Glomerular endothelial cell (primary cell): ENCODE measurements at places on chromosomes 2 and 18. TPM values are rescaled to one million over a fixed set of nuclear protein-coding genes. Genes with fewer than 3 reads are reported as not detected.

The LRATD1 gene
- total RNA-seq: 9.7 and 17.1 TPM in 2 replicates

The FBXO48 gene
- total RNA-seq: 0.19 and 0.64 TPM in 2 replicates

The TEKT4 gene
- total RNA-seq: not detected in 2 replicates

The RPRM gene
- not detected in 2 replicates for total RNA-seq

DNA sequence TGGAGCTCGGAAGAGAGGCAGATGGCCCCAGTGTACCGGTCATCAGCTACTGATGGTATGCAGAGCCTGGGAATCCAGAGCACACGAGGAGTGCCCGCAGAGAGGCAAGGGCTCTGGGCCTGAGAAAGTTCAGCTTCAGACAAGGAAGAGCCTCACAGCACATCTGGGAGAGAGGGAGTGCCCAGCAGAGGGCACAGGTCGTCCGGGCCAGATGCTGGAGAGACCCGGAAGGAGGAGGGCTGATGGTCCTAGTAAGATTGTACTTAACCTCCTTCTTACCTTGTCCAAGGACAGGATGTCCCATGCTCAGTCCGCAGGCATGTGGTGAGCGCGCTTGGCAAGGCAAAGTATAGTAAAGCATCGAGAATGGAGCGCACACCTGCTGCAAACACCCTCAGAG lies 24.4 kb upstream of the CHMP1B start:
- DNase-seq: no peak

DNA sequence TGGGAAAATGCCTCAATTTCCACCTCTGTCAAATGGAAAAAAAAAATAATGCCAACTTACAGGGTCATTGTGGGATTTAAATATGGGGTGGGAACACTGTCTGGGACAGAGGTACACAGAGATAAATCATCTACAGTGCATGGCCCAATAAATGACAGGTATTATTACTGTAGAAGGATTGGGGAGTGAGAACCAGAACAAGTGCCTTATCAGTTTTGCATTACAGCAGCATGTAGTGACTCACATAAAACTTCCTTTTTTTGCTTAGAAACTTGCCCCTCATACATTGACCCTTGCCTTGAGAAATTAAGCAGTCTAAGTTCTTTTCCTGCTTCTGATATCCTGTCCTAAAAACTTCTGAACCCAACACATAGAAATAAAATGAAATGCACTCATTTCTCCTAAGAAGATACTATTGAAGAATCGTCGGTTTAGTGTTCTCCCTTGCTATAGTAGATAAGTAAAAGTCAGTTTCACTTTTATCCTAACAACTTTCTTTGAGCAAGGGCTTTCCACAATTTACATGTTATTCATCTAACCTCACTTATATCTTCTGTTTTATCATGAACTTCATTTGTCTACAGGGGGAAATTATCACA lies 121.0 kb upstream of the HAAO start:
- DNase-seq: no peak

GRCh38 chr18:22983175-22983574 lies 50.0 kb downstream of the RBBP8 start:
- DNase-seq: no peak

GRCh38 chr2:101610750-101611315 lies 86.7 kb upstream of the MAP4K4 start:
- no peak for DNase-seq

DNA sequence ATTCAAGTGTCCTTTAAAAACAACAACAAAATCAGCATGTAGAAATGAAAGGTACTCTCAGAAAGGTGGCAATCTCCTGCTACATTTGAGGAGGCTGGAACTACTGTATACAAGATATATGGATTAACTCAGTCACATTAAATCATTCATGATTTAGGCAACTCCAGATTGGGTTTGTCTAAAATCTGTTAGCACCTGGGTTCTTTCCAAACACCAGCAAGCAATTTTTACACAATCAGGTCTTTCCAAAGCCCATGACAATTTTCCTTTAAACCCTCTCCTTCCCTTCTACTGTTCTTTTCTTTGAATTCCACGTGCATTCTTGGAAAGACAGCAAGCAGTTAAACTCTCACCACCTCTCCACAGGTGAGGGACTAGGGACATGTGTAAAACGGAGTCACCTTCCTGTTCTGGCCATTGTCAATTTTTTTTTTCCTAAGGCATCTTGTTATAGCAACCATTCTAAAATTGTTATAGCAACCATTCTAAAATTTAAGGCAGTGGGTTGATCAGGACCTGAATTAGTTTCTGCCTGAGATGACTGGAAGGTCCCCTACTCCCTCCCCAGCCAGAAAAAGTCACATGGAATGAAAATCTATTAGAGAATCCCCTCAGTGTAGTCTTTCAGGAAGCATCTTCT lies 113.9 kb downstream of the ANKRD44 start:
- no peak for DNase-seq

DNA sequence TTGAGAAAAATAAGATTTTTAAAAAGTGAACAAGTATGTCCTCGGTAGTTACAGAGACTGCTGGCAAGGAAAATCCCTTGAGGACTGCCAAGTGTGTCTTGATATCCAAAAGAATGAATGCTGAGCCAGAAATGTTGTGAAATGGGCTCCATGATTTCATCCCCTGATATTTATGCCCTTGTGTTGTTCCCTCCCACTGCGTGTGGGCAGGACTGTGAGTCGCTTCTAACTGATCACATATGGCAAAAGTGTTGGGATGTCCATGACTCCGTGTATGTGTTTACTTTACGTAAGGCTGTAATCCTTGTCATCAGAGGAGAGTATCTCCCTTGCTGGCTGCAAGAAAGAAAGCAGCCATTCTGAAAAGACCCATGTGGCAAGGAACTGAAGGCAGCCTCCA lies 285.1 kb downstream of the SS18 start:
- DNase-seq: no peak

GRCh38 chr2:180927030-180927686 lies 53.2 kb upstream of the UBE2E3 start:
- no peak for DNase-seq

DNA sequence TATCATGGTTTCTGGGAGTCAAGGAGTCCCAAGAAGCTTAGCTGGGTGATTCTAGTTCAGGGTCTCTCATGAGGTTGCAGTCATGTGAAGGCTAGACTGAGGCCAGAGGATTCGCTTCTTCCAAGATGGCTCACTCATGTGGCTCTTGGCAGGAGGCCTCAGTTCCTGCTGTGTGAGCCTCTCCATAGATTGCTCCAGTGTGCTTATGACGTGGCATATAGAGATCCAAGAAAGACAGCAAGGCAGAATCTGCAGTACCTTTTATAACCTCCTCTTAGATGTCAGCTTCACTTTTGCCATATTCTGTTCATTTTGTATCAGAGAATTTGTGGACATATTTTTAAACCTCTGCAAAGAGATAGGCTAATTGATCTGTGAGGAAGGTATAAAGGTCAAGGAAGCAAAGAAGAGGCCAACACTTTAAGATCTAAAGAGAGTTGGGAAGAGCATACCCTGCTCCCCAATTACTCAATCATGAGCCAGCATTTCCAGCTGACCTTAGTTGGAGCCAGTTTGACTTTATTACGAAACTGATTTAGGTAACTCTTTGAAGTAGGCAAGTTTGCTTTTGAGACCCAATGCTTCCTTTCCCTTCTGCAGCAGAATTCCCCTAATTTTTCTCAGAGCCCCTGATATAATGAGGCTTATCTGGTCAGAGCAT lies 134.7 kb downstream of the EML6 start:
- no peak for DNase-seq

GRCh38 chr2:9737053-9737875 lies 106.0 kb upstream of the TAF1B start:
- DNase-seq: no peak

DNA sequence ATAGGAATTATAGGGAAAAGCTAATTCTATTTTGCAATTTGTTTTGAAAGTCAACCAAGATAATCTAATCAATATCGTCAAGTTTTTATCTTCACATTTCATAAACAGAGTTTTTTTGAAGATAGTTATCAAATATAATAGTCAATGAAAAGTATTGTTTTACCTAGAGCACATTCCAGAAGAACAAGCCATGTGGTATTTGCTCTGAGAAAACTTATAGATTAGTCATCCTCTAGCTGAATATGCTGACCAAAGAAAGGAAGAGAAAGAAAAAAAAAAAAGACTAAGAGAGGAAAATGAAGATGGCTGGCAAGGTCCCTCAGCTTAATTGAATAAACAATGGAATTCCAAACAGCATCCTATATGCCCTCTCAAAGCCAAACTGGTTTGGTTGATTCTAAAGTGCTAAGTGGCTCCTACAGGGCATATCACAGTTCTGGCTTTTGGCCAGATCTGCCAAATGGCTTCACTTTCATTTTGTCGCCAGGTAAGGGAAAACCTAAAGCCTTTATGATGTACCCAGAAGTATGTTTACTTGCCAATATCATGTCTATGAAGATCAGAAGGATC lies 132.6 kb downstream of the VWC2L start:
- DNase-seq: no peak

GRCh38 chr2:207066791-207067460 lies 98.8 kb downstream of the KLF7 start:
- no peak for DNase-seq

GRCh38 chr18:52140986-52141385 lies 199.0 kb upstream of the DCC start:
- DNase-seq: no peak

DNA sequence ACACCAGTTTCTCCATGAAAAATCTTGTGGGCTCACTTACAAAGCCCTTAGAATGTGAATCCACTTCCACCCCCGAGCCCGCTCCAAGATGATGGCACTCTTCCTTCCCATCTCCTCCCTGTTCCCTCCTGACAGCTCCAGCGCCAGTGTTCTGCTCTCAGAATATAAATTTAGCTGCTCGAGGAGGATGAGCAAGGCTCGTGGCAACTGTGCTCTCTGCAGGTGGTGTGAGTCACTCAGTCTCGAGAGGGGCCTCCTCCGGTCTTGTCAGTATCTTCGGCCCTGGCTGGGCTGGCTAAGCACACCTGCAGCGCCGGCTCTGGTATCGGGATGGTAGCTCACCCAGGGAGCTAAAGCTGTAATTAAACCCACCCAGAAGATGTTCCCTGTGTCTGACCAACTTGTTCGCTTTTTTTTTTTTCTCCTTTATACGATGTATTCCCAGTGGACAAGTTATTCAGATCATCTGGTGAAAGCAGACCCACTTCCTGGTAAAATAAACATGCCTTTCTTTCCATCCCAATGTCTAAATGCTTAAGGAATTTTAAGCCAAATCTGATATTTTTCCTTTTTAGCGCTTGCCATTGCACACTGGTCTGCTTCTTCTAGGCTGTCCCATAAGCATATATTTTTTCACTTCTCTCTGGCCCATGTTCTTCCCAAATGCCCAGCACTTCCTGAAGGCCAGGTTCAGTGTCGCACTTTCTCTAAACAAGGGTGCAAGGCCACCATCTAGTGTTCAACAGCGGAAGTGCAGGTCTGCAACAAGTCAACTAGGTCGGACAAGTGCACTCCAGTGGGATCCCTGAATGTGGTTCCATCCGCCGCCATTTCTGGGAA lies 31.4 kb upstream of the YPEL5 start:
- no peak for DNase-seq
